ENCODE measurements at places on chromosomes 16 and 17.
A peak's percentile ranks its signal among the peaks of the same experiment; 100 is the strongest.

- DNase-seq, result no peak
Measured at GRCh38 chr16:57167953-57168352, 17.9 kb downstream of the PSME3IP1 start.

DNA sequence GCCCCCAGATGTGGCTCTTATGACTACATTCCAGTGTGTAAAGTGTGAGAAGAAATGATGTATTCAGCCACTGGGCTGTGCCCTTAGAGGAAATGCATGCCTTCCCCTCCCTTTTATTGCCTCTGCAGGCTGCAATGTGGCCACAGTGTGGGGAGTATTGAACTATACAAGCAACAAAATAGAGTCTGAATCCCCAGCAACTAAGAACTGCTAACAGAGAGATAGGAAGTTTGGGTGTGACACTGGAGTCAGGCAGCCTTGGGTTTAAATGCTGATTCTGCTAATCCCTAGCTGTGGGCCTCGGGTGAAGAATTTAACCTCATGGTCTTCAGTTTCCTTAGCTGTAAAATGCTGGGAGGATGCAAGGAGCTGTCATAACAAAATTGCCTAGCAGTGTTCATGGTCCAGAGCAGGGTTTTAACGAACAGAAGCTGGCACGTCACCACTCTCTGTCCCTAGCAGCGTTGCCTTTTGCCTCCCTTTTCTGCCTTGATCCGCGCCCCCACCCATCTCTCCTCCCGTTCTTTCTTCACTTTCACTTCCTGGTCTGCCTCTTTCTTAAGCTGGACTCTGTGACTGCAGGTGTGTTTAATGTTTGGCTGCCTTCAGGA is 50.3 kb downstream of the KPNA2 start:
- peak; percentile 31 for DNase-seq

DNA sequence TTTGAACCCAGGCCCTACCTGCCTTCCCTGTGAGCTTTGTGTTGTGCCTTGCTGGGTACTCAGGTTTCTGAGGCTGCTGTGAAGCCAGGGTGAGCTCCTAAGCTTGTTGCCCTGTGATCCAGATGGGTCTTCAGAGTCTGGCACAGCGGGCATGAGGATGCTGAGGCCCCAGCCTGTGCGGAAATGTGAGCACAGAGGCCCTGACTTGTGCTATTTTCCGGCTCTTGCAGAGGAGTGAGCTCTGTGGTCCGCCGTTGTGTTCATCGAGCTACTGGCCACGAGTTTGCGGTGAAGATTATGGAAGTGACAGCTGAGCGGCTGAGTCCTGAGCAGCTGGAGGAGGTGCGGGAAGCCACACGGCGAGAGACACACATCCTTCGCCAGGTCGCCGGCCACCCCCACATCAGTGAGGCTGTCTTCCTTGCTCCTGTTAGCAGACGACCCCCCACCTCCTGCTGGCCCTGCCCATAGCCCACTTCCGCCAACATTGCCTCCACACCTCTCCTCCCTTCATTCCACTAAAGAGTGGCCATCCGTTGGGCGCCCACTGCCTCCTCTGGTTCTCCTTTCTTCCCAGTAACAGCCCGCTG is 2.7 kb downstream of the PHKG2 start:
- no peak for DNase-seq

DNA sequence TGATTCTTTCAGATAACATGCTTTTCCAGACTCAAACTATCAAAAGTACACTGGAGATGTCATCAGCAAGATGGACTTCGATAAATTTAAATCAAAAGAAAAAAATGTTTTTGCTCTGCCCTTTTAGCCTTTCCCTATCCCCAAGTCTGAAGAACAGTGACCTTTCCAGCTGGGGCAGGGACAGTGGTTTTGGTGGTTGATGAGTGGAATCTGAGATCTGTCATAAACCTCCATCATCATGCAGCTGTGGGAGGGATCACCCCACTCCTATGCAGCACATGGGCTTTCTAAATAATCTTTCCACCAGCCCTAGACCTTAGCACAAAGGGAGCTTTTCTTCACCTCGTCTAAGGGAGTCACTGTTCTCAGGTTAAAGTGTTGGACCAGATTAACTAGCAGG is 869.5 kb upstream of the SOX9 start:
- no peak for DNase-seq

DNA sequence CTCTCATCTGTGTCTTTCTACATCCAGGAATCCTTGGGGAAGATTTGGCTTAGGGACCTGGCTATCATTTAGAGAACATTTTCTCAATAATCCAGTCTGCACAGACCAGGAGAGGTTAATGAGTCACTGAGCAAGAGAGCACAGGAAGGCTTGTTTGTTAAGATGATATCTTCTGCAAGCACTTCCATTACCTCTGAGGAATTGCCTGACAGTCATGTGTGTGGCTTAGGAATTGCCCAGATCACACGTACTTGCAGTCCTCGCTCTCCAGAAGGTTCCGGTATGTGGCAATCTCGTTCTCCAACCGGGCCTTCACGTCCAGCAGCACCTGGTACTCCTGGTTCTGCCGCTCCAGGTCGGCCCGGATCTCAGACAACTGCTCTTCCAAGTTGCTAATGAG is 3.3 kb downstream of the KRT37 start:
- no peak for DNase-seq

- no peak for DNase-seq
Measured at GRCh38 chr16:24974859-24975258, 40.3 kb downstream of the ARHGAP17 start.

GRCh38 chr17:50130559-50131305 is 772 bp upstream of the SAMD14 start:
- no peak for DNase-seq

- DNase-seq, result no peak
Measured at GRCh38 chr16:13435873-13436474, 484.0 kb upstream of the ERCC4 start.

- DNase-seq, result no peak
Measured at GRCh38 chr16:56480776-56481467, 29.6 kb downstream of the OGFOD1 start.

- no peak for DNase-seq
Measured at GRCh38 chr16:17062676-17063075, 408.1 kb downstream of the XYLT1 start.

DNA sequence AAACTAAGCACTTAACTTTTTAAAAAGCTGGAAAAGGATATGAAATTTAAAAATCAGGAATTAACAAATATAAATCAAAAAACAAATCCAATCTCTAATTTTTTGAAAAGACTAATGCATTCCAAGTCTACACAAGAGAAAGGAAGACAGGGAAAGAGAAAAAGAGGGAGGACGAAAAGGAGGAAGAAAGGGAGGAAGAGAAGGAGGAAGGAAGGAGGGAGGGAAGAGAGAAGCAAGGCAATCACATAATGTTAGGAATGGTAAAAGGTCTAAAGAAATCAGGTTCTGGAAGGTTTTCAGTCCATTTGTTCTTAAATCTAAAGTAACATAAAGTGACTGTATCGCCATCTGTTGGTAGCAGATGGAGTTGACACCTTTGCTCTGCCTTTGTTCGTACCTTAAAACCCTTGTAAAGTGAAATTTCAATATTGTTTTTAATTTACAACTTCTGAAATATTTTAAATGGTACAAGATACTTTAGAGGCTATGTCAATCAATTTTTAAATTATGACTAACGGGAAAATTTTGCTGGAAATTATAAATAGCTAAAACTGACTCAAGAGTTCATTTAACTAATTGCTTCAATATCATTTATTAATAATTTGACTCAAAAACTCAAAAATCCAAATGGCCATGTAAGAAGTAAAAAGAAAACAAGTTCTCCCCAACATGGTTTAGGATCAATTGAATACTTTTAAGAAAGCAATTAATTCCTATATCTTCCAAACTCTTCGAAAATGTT is 20.4 kb upstream of the CDYL2 start:
- no peak for DNase-seq

DNA sequence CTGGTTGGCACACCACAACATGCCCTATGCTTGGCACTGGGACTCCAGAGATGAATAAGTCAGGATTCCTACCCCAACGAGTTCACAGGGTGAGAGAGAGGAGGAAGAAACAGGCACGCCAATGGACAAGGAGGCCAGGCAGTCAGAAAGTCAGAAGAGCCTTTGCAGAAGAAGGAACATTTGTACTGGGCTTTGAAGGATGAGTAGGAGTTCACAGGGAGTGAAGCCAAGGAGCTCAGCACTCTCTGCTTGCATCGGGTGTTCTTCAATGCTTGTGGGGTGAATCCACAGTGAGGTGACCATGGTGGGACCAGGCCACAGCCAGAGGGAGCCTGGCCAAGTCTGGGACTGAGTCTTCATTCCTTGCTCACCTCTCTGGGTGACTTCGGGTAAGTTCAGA is 47.5 kb downstream of the AIPL1 start:
- peak; percentile 40 for DNase-seq

DNA sequence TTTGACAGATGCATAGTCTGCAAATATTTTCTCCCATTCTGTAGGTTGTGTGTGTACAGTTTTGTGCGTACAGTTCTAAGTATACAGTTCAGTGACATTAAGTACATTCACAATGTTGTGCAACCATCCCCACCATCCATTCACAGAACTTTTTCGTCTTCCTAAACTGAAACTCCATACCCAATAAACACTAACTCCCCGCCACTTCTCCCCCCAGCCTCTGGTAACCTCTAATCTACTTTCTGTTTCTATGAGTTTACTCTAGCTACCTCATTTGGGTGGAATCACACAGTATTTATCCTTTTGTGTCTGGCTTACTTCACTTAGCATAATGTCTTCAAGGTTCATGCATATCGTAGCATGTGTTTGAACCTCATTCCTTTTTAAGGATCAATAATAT is 14.3 kb downstream of the PIK3R5 start:
- no peak for DNase-seq

DNA sequence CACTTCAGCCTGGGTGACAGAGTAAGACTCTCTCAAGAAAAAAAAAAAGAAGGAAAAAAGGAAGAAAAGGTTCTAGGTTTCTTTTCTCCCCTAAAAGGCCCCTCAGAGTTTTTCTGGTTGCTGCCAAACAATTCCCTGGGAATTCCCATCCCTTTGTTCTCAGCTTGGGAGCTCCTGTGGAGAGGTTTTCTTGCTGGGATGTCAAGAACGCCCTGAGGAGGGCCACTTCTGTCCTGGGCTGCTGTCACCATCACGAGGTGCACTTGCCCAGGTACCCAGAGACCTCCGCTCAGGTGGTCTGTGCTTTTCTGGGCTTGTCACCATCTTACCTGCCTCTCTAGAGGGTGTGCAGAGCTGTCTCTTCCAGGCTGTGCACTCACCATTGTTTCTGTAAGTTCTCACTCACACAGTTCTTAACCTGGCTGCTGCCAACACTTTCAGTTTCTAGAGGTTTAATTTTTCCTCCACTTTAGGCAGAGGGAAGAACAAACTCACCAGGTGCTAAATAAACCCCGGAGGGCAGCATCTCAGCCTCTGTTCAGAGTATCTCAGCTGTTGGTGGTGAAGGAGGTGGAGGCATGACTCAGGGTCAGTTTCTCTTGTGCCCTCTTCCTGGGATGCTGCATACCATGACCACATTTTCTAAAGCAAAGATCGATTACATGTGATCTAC is 2.4 kb upstream of the COX6A2 start:
- no peak for DNase-seq

- DNase-seq, result no peak
Measured at GRCh38 chr16:22139008-22139407, 23.3 kb upstream of the SDR42E2 start.

GRCh38 chr17:41627316-41628072 is 3.1 kb upstream of the KRT17 start:
- DNase-seq, result no peak

DNA sequence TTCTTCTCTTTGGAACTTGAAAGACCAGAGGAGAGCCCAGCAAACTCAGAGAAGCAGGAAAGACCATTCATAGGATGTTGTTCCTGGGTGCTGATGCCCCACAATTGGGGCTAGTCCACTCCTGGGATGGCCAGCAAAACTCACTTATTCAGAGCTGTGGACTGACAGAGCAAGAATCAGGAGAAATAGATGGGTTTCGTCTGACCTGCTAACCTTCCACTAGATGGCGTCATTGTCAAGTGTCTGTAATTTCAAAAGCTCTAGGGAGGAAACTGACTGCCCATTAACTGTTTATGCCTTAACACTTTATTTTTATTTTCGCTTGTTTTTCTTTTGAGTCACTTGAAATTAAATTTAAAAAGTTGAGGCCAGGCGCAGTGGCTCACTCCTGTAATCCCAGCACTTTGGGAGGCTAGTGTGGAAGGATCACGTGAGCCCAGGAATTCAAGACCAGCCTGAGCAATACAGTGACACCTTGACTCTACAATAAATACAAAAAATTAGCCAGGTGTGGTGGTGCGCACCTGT is 28.7 kb upstream of the MILR1 start:
- no peak for DNase-seq

DNA sequence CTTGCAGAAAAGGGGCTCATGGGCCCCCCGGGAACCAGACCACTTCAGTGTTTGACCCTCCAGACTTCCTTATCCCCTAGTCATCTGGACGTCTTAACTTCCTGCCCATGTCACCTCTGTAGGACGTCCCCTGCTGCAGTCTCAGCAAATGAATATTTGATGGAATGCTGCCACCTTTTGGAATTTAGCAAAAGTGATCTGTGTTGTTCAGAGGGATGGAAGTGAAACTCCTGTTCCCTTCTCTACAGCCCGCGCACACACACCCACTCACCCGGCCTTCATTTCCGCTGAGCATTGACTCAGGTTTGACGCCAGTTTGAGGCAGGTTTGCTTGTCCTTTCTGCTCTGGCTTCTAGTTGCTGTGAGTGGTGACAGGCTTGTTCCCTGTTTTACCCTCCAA is 507.2 kb upstream of the EEF2KMT start:
- DNase-seq, result no peak

DNA sequence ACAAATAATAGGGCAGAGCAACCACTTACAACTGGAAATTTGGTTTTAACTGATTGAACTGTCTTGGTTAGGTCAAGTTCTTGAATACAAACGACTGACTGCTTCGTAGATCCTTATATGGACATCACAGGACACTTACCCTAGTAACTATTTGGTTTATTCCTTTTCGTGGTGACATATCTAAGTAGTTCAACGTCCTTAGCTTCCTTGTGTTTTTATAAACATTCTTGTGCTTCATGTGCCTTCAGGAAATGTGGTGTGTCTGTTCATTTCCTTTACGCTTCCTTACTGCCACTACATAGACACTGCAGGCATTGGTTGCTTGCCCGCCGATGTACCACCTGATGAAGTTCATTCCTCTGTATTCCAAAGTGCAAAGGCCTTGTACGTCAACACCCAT is 59.3 kb downstream of the USP10 start:
- DNase-seq, result no peak

DNA sequence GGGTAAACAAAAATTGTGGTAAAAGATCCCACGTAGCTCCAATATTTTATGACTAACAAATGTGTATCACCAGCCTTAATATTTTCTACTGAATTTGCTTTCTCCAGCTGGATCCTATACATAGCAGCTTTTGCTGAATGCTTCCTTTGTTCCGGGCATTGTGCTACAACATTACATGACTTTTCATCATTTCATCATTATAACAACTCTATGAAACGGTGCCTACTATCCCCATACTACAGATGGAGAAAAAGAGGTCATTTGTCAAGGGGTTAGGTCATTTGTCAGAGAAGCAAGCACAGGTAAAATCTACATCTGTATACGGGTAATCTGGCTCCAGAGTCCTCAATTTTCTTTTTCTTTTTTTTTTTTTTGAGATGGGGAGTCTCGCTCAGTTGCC is 74.3 kb downstream of the KANSL1 start:
- no peak for DNase-seq

All from vagina (tissue), 2 donors.